Glutamatergic neuron (in vitro differentiated cells): ENCODE measurements at places on chromosomes 1 and 21.

DNA sequence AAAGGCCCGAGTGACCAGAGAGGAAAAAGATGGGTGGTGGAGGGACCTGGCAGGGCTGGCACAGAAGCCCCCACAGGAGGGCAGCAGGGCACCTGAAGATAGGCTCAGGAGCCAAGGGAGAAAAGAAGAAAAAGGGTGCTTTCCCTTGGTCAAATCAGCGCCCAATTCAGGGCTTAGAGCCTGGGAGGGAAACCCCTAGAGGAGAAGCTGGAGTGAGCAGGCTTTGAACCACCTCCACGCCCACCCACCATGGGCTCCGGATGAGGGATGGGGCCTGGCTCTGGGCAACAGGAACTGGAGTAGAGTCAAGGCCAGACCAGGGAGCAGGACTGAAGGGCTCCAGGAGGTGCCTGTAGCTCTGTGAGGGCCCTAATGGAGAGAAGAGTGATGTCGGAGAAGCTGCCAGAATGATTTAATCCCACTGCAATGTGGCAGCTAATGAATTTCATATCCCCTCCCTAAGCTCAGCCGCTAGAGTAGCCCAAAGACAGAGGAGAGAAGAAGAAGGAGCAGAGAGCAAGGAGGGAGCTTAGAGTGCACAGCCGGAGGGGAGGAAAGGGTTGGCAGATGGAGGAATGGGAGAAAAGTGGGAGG lies 12.0 kb upstream of the PRELP start:
- no peak for DNase-seq

- DNase-seq = peak; percentile 85
Measured at GRCh38 chr1:40849801-40850592, 12.2 kb downstream of the CITED4 start.

DNA sequence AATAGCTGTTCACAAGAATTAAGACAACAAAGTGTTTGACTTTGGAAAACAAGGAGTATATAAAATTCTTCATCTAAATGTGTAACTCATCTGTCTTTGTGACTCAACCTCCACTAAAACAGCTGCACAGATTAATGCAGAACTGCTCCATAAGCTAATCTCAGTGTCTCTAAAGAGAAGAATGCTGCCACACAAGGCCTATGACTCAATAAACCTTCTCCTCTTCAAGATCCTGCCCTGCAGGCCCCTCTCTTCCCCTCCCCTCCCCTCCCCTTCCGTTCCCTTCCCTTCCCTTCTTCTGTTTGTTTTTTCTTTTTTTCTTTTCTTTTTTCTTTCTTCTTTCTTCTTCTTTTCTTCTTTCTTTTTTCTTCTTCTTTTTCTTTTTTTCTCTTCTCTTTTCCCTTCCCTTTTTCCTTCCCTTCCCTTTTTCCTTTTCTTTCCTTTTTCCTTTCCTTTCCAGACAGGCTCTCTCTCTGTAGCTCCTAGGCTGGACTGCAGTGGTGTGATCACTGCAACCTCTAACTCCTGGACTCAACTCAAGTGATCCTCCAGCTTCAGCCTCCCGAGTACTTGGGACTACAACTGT lies 1052.8 kb downstream of the BRINP3 start:
- no peak for DNase-seq

DNA sequence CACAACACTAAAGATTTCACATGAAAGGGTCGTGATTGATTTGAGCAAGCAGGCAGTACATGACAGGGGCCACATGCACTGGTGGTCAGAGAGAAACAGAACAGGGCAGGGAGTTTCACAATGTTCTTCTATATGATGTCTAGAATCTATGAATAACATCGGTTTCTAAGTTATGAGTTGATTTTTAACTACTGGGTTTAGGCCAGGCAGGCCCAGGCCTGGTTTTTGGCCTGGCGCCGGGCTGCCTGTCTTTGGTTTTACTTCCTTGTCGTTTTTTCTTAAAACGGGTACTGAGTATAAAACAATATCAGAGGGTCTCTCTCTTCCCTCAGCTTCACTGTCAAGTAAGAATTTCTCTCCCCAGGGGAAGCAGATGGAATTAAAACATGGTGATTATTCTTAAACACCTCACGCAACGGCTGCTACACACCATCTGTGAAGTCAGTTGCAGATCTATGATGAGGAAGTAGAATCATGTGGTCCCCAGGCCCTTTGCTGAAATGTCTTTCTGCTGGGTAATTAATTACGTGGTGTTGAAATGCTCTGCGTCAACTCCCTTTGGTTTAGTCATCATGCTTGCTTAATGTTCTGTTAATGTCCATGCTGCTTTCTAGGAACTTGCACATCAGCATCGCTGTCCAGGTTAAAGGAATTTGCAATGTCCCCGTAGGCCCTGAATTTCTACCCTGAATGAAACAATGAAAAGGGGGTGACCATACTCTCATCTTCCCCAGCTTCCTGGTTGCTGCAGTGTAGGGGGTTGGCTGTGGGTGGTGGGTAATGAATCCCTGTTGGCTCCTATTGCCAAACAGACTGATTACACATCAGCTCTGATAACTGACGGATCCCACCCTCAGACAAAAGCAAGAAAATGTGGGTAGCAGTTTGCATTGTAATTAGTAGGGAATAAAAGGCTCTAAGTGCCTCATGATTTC lies 70.3 kb downstream of the SERINC2 start:
- peak; percentile 50 for DNase-seq

DNA sequence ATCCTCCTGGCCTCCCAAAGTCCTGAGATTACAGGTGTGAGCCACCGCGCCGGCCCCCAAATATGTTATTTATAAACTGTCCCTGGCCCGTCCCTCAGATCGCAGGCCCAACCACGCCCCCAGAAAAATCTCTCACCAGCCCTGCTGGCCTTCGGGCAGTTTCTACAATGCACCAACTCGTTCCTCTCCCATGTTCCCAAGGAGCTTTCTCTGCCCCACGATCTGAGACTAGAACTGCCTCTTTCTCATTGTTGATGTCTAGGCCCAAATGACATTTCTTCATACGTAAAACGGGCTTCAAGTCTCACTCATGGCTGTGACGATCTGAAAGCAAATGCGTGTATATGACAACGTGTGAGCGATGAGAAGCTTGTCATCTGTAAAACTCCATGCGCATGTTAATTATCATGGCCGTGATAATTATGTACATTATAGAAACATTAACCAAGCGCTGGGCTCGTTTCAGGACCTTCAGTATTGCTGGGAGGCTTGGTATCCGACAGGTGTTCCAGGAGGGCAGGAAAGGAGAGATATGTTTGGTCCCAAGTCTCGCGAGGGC lies 748 bp upstream of the NIPAL3 start:
- DNase-seq = no peak

- no peak for DNase-seq
Measured at GRCh38 chr1:90993245-90993644, 28.6 kb downstream of the ZNF644 start.

DNA sequence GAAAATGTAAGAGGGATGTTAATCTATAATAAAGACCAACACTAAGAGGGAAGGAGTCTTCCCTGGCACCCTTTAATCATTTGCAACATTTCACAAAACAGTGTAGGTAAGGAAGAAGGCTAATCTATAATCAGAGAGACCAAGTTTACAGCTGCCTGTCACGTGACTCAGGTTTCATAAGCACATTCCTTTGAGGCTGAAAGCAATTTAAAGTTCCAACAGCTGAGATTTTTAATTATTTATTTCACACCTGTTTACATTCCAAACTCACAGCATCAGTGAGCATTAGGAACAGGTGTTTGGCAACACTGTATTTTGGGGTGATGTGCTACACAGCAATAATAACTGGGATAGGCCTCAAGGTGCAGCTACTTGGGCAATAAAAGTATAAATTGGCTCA lies 75.7 kb upstream of the PGBD5 start:
- no peak for DNase-seq

- DNase-seq = no peak
Measured at GRCh38 chr1:37797750-37798345, 4.2 kb downstream of the MANEAL start.

- no peak for DNase-seq
Measured at GRCh38 chr1:119079881-119080280, 60.6 kb downstream of the WARS2 start.

DNA sequence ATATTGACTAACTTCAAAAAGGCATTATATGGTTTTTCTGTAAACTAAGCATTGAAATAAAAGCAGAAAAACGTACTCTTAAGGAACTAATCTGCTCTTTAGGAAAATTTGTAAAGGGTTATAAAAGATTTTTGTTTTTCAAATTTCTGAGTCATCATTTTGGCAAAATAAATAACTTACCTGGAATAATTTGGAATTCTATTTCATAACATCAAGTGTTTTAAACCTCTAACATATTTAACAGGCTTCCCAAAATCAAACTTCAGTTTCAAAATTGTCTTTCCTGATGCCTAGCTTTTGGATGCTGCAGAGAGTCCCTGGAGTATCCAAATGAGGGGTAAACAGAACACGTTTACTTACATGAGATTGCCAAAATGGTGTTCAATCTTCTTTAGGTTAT lies 108.5 kb downstream of the COP1 start:
- DNase-seq = no peak

- DNase-seq = no peak
Measured at GRCh38 chr1:156752843-156753482, 1.5 kb upstream of the HDGF start.

GRCh38 chr1:118461154-118461553 lies 276.1 kb upstream of the SPAG17 start:
- no peak for DNase-seq

- DNase-seq = peak; percentile 91
Measured at GRCh38 chr1:37434292-37435225, 39.8 kb upstream of the ZC3H12A start.

DNA sequence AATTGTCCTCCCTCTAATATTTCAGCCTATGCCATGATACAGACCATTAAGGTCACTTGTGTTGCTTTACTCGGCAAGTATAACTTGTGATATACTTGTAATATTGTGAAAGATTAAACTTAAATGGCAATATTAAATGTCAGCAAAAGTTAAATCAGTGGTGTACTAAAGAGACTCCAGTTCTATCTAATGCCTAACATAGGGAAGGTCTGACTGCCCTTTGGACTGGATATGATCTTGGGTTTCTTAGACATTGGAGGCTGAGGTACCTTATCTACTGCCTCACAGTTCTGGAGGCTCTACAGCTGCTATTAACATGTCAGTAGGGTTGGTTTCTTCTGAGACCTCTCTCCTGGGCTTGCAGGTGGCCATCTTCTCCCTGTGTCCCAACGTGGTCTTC lies 89.9 kb downstream of the MT1HL1 start:
- DNase-seq = no peak

DNA sequence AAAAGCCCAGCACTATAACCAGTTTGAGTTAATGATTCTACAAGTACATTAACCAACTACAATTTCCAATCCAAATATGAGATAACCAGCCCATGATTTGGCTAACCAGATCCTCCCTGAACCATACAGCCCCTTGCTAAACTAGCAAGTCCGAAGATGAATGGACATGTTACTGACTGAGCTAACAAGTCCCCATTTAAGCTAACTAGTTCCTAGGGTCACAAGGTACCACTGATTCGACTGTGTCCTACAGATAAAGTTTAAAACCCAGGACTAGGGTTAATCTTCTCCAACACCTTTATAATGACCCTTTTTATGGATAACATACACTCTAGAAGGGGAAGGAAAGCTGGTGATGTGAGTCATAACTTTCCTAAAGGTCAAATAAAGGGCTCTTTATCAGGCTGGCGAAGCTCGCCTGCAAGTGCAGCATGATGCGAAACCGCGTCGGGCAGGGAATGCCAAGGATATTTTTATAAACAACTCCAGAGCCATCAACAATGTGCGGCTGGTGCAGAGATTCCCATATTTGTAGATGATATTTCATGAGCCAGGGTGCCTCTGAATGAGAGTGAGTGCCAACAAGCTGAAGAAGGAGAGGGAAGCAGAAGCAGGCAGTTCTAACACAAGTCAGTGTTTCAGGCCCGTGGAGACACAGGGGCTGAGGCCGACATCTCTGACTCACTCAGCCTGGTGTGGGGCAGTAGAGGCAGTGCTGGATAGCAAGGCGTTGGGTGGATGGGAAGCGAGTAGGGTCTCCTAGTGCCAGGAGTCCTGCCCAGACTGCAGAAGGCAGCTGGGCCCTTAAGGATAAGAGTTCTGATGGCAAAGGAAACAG lies 75.6 kb upstream of the ROR1 start:
- no peak for DNase-seq

GRCh38 chr1:163275222-163275621 lies 46.5 kb upstream of the NUF2 start:
- no peak for DNase-seq

DNA sequence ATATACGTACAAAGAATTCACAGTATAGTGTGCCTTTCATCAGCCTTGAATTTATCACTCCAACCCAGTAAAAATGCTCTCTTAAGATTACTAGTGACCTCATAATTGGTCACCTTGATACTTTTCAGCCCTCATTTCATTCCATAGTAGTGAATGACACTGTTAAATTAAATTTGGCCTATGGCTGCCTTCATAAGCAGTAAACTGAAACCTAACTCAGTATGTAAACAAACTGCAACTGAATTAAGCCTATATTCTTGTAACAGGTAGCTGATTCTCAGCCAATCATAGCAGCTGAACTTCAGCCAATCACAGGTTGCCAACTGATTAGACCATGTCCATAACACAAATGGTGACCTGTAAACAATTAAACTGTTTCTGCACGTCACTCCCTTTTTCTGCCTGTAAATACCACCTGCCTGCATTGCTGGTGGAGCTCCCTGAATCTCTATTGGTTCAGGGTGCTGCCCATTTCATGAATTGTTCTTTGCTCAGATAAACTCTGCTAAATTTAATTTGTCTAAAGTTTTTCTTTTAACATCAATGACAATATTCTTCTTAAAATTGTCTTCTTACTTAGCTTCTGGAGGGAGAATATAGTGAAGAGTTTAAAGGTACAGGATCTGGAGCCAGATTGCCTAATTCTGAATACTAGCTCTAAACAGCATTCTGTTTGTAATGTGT lies 24.0 kb upstream of the CAMSAP2 start:
- no peak for DNase-seq

DNA sequence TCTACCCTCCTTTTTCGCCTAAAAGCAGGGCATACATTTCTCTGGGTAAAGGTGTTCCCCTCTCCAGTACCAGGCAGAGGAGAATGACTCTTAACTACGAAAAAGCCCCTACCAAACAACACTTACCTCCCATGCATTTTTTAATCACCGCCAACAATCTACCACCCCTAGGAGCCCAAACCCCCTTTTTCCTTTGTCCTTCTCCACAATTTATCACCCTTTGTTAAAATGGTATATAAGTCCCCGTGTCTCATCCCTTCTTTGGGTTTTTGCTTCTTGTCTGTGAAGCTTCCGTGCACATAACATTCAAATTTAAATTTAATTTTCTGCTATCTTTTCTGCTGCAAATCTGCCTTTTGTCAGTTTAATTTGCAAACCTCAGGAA lies 27.6 kb upstream of the COL18A1 start:
- DNase-seq = no peak

- peak; percentile 89 for DNase-seq
Measured at GRCh38 chr1:230867903-230868735, at the start of gene C1orf198. C1orf198 (minus strand) TSS chr1:230868521; CDS start chr1:230868512, 9 bp downstream.
